ENCODE measurements at places on chromosomes 1 and 21.
A peak's percentile ranks its signal among the peaks of the same experiment; 100 is the strongest.

GRCh38 chr1:93702111-93702827 lies 20.6 kb upstream of the BCAR3 start:
- peak; percentile 47 for DNase-seq

DNA sequence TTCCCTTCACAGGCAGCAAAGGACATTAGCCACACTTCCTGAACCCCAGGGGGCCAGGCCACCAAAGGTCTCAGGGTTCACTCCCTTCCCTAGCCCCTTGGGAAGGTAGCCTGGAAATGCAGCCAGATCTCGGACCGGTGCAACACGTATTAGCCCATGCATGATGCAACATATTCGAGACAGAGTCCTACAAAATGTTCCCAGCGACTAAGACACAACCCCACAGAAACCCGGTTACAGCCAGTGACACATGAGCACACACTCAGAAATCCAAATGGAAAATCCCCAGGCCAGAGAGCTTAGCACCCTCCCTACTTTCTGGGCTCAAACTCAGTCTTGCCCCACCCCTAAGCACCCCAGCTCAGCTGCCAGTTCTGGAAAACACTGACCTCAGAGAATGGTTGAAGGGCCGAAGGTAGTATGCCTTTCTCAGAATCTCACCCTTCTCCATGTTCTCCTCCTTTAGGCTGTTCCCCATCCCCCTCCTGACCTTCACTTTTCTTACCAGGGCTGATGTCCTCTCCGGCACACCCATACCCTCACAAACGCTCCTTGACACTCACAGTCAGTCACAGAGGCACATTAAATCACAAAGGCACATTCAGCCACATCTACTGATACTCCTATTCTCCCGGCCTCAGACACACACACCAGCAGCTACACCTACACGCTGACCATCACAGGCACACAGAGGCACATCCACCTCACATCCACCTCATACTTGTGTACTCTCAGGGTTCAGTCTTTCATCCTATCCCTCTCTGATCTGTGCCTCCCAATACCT lies at the start of gene TSPAN1:
TSS of gene TSPAN1 (plus strand) at position 640 of the 784 bp plus-strand sequence. CDS start 6,021 bp downstream, outside the sequence.
- no peak for DNase-seq

GRCh38 chr21:44891631-44892031 lies 18.1 kb upstream of the PTTG1IP start:
- no peak for DNase-seq

DNA sequence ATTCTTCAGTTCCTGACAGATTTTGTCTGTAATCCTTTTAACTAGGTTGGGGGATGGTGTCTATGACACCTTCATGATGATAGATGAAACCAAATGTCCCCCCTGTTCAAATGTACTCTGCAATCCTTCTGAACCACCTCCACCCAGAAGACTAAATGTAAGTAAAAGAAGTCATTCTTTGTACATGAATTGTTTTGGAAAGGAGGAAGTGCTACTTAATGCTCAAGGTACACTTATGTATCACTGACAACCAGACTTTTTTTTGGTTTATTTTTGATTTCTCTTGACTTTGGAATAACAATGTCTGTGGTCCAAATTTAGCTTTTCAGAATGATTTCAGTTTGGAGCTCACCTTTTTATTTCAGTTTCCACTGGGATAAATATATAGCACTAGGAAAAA lies 2.3 kb downstream of the DYRK3 start:
- no peak for DNase-seq

DNA sequence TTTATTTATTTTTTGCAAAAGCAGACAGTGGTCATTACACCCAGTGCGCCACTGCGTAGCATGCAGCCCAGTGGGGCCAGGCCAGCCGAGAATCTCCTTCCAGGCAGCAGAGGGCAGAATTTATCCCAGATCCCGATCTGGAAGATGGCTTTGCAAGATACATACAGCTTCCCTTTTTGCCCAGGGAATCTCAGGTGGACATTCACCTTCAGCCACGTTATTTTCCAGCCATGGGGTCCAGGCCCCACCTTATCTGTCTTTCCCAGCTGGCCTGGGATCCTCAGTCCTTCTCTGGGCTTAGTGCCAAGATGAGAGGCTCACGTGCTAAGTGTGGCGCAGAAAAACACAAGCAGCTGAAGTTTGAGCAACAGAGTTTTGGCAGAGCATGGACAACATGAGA lies 123.6 kb downstream of the AJAP1 start:
- DNase-seq, result no peak

DNA sequence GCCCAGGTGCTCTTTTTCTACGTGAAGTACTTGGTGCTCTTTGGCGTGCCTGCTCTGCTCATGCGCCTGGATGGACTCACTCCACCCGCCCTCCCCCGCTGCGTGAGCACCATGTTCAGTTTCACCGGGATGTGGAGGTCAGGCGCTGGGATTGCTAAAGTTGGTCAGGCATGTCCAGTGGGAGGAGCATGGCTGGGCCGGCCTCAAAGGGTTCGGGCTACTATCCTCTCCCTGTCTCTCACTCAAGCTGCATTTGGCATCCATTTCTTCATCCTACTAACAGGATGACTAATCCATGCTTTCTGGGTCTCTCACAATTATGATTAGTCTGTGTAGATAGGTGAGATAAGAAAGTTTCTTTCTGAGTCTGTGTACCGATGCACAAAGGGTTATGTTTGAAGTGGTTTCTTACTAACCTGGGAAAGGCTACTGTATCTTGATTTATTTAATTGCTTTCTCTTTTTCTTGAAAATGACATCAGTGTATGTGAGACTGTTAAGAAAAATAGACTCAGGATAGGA lies 135.9 kb downstream of the HHAT start:
- no peak for DNase-seq

DNA sequence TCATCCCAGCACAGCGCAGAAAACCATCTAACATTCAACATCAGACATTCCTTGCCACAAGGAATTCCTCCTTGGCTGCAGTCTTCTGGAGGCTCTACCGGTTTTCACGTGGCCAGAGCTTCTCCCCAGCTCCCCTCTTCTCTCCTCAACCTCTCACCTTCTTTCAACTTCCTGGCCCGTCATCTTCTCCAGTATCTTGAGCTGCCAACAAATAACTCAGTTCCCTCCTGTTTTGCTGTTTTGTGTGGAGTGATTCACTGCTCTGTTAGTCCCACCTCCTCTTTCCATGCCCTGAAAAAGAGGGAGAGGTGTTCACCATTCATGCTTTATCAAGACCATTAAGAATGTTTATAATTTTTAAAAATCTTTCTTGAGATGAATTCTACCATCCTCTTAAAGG lies 32.6 kb downstream of the PIGM start:
- no peak for DNase-seq

- no peak for DNase-seq
These were observed 19.1 kb downstream of the IVNS1ABP start for GRCh38 chr1:185297982-185298381.

GRCh38 chr1:232944347-232944746 lies 6.1 kb upstream of the NTPCR start:
- DNase-seq, result no peak

DNA sequence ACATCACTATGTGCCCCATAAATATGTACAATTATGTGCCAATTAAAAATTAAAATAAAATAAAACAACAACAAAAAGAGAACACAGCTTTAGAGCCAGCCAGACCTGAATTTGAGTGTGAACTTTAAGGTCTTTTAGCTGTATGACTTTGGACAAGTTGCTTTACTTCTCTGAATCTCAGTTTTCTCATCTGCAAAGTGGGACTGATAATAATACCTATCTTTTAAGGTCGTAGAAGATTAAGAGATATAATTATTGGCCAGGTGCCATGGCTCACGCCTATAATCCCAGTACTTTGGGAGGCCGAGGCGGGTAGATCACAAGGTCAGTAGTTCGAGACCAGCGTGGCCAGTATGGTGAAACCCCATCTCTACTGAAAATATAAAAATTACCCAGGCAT lies 3.3 kb upstream of the VPS72 start:
- DNase-seq, result no peak

DNA sequence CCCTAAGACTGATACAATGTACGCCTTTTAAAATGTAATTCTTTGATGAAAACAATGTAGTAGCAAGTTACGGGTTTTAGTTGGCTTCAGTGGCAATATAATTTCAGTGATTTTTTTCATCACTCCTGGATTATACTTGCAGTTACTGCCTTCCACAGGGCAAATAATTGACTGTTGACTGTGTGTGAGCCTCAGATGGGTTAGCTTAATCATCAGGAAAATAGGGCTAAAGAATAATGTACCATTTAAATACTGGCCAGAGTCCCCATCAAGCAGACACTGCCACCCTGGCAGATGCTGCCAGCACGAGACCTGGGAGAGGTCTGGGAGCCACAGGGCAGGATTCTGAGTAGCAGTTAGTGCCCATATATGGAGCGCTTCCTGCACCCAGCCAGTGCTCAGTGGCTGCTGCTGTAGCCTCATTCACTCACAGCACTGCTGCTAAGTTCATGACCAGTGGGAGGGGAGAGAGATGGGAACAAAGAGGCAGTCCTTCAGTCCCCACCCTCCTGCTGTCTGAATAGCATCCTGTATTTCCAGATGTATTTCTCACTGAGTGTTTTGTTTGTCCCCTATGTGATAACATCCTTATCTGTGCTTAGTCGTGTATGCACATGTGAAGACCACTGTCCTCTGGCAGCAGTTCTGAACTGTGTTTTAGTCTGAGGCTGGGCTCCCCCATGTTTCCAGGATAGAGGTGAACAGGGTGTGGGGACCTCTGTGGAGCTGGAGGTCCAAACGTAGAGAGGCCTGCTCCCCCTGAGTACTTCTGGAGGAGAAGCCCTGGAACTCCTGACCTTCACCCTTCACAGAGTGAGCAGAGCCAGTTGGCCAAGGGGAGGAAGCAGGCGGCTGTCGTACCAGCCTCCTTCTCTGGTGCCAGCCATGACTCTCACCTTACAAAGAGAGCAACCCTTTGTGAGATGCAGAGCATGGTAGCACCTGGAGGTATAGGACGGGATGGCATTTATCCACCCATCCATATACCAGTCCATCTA lies 80.4 kb downstream of the ADARB1 start:
- DNase-seq, result no peak

- DNase-seq, result no peak
These were observed 2.5 kb upstream of the FAAP20 start for GRCh38 chr1:2196901-2197638.

DNA sequence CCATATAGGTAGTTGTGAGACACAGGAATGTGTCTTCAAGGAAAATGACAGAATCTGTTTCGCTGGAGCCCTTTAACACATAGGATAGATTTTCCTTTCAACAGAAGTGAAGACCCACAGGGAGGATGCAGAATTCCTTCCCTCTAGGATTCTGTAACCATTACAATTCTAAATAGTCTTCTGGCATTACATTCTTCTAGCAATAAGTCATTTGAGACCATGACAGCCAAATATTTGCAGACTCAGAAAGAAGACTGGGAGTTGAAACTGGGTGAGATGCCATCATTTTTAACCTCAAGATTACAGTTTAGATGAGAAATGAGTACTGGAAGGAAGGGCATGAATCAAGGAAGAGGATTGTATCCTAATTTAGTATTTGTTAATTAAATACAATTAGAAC lies 61.6 kb downstream of the ZBTB18 start:
- no peak for DNase-seq

GRCh38 chr1:53918343-53918742 lies 24.4 kb downstream of the DIO1 start:
- DNase-seq, result no peak

GRCh38 chr1:93665015-93665414 lies 16.6 kb downstream of the BCAR3 start:
- no peak for DNase-seq

GRCh38 chr1:76666499-76666898 lies 200.8 kb upstream of the ST6GALNAC5 start:
- no peak for DNase-seq

GRCh38 chr1:200253774-200254495 lies 155.9 kb downstream of the ZNF281 start:
- peak; percentile 25 for DNase-seq

DNA sequence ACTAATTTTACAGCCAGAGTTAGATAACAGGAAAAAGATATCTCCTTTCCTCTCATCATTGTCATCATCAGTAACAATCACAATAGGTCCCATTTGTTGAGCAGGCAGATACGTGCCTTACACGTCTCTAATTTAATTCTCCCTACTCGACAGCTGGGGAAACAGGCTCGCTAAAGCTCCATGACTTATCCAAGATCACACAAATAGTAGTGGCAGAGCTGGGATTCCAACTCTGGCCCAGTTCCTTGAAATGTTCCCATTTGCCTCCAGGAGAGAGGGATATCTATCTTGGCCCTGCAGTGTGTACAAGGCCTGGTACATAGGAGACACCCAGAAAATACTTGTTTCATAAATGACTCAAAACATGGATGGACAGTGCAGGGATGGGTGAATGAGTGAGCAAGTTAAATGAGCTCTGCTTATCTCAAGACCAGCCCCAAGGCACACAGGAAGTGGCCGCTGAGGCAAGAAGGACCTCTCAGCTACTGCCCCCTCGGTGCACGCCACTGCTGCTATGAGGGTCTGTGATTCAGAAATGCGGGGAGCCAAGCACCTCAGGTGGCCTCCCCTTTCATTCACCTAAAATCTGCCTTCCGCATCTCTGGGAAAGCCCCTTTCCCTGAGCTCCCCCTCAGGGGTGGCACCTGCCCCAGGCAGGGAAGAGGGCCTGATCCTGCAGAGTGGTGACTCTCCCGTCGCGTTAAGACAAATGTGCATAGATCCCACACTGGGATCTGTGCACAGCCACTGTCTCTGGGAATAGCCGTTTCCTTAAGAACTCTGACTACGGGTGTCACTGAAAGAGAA lies 3.6 kb downstream of the KCNN3 start:
- peak; percentile 52 for DNase-seq

- DNase-seq, result peak; percentile 86
These were observed 46.3 kb downstream of the UMODL1 start for GRCh38 chr21:42117229-42117966.

DNA sequence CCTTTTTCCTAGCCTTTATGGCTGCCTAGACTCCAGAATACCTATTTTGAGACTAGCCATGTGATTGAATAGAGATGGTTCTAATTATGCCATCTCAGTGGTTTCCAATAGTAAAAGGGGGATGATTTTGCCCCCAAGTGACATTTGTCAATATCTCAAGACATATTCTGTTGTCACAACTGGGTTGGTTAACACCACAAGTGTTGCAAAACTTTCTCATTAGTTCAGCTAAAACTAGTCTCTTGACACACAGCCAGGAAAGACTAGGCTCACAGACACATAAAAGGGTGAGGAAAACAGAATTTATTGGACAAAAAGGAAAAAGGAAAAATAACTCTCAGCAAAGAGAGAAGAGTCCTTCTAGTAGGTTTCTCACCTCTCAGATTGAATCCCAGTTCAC lies 39.9 kb upstream of the GBP5 start:
- no peak for DNase-seq

- DNase-seq, result no peak
These were observed 32.6 kb downstream of the LPGAT1 start for GRCh38 chr1:211797994-211798393.
